ENCODE measurements at places on chromosomes 11 and 22.

- no peak for DNase-seq
Measured at GRCh38 chr22:42281706-42282251, 11.3 kb upstream of the TCF20 start.

DNA sequence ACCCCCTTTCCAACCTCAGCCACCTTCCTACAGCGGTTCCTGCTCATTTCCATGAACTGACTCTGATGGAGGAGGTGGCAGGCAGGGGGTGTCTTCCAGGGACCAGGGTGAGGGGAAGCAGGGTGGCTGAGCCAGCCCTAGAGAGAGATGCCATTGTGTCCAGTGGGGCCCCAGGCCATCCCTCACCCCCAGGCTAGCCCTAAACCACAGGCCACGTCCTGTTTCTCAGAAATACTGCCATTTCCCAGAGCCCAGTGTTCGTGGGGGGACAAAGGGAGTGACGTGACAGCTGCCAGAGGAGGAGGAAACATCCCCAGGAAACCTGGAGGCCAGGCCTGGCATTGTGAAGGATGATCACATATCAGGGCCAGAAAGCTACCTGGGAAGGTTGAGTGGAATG is 39.5 kb downstream of the CHRDL2 start:
- no peak for DNase-seq

- DNase-seq, result no peak
Measured at GRCh38 chr11:40162901-40163883, 1296.3 kb downstream of the LRRC4C start.

GRCh38 chr11:107741044-107741823 is 29.4 kb upstream of the SLN start:
- DNase-seq, result peak; percentile 36

DNA sequence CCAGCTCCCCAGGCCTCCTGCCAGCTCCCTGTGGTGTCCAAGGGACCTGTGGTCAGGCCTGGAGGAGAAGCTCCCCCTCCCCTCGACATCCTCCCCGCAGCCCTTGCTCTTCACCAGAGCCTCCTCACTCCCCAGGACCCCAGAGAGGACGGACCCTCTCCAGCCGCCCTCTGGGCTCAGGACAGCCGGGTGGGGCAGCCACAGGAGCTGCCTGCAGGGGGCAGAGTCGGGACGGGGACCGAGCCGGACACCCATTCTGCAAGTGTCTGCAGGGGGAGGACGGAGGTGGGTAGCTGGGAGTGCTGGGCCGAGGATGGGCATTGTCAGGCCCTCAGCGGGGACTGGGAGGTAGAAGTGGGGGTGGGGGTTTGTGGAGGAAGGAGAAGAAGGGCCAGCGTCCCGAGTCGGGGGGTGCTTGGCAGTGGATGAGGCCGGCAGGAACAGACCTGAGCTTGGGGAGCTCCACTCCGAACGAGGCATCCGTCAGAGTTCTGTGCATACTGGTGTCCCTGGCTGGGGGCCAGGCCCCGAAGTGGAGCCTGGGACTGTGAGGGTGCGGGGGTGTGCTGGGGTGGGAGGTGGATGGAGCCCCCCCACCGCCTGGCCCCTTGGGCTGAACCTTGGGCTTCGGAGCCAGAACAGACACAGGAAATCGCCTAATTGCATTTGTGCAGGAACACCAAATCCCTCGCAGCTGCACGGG is 15.2 kb downstream of the PRR33 start:
- peak; percentile 75 for DNase-seq

GRCh38 chr11:47389577-47390421 is 11.5 kb upstream of the SPI1 start:
- DNase-seq, result no peak

- DNase-seq, result no peak
Measured at GRCh38 chr11:128669506-128670270, 24.2 kb upstream of the FLI1 start.

DNA sequence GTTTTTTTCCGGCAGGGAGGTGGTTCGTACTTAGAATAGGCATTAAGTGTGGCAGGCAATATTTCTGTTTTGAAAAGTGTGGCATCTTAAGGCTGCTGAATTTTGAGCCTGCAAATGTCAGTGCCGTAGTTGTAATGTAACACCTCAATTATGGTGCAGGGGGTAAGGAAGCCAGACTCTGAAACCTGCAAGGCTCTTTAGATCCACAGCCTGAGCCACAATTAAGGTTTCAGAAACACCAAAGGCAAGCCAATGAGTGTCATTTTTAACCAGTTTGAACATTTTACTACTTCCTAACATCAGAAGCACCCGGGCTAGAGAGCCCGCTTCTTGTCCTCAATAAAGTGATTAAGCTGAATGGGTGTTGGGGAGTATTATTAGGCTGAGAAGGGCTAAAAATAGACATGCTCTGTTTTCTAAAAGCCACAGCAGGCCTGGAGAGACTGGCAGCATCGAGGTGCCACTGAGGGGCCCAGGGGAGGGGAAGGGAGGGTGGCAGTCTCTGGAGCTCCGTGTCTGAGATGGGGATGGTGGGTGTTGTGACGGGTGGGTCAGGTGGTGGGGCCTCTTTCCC is 113.4 kb downstream of the ZBTB16 start:
- no peak for DNase-seq

- DNase-seq, result no peak
Measured at GRCh38 chr11:95711945-95712221, 77.7 kb downstream of the FAM76B start.

GRCh38 chr11:83448686-83449085 is 162.5 kb upstream of the CCDC90B start:
- DNase-seq, result no peak

GRCh38 chr11:68472778-68473177 is 12.2 kb downstream of the PPP6R3 start:
- DNase-seq, result no peak

- DNase-seq, result no peak
Measured at GRCh38 chr11:69907611-69908010, 88.4 kb upstream of the FGF3 start.

DNA sequence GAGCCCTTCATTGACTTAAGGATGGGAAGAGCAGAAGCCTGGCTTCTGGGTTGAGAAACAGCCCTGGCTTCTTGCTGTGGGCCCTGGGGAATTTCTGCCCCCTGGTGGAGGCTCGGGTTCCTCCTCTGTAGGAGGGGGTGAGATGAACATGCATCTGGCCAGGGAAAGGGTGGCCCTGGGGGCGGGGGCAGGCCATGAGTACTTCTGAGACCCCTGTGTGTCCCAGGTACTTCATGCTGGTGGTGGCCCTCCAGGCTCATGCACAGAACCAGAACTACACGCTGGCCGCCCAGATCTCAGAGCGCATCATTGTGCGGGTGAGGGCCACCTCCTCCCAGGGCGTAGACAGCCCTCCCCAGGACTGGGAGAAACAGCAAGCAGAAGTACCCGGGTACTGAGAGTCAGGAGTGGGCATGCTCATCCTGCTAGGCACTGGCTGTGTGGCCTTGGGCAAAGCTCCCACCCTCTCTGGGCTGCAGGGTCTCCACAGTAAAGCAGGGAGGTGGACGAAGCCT is 15.8 kb downstream of the TMEM258 start:
- peak; percentile 79 for DNase-seq

- no peak for DNase-seq
Measured at GRCh38 chr11:66912911-66913310, 45.3 kb downstream of the PC start.

GRCh38 chr11:95943546-95943945 is 19.6 kb upstream of the MTMR2 start:
- no peak for DNase-seq

GRCh38 chr11:17791144-17791543 is 56.6 kb downstream of the KCNC1 start:
- DNase-seq, result no peak

- DNase-seq, result no peak
Measured at GRCh38 chr11:19294444-19294843, 53.7 kb upstream of the E2F8 start.

- DNase-seq, result no peak
Measured at GRCh38 chr11:35016916-35017315, 100.5 kb downstream of the PDHX start.

DNA sequence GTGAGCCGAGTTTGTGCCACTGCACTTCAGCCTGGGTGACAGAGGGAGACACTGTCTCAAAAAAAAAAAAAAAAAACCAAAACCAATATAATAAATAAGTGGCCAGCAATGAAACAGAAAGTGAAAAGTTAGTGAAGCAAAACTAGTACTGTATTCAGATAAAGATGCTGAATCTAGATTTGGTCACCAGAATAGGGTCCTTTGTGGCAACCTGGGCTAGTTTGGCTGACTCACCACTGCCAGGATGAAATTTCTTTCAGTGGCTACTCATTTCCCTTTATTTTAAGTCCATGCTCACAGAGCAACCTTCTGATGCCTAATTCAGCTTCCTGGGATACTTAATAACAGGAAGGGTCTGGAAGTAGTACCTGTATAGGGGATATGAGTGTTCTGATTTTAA is 26.0 kb downstream of the LIMK2 start:
- no peak for DNase-seq
